Right forelimb (tissue), 1 donor: ENCODE measurements at places on chromosomes 16 and 17.

GRCh38 chr17:2822358-2822757, 26.1 kb downstream of the RAP1GAP2 start:
- no peak for DNase-seq

DNA sequence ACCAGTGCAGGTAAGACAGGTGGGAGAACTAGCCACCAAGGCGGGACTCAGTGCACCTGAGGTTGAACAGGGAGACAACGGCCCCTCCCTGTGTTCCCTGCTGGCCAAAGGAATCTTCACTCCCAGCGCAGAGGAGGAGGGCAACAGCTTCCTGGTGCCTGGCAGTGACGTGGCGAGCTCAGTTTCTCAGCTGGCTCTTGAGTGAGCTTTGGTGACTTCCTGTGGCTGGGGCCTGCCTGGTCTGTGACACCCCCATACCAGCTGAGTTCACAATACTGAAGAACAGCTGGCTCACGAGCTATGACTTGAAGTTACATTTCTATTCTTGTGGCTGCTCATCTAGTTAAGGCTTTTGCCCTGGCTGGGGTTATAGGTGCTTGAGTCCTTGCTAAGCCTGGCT, 26.1 kb downstream of the WNT9B start:
- no peak for DNase-seq

- DNase-seq, result no peak
These were observed 387 bp downstream of the MSI2 start for GRCh38 chr17:57256708-57257112.

DNA sequence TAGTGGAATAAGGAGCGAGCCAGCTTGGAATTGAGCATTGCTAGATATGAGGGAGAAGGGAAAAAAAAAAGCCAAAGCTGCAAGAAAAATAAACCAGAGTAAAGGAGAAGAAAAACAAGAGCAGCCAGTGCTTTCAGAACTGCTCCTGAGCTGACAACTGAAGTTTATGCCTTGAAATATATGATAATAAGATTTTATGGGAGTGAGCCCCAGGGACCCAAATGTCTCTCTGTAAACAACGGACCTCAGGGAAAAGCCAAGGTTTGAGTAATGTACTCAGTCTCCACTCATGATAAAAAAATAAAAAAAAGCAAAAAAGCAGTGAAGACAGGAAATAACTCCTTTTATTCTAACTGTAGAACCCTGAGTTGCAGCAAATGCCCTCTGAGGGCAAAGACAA, 132.6 kb downstream of the SNX11 start:
- no peak for DNase-seq

DNA sequence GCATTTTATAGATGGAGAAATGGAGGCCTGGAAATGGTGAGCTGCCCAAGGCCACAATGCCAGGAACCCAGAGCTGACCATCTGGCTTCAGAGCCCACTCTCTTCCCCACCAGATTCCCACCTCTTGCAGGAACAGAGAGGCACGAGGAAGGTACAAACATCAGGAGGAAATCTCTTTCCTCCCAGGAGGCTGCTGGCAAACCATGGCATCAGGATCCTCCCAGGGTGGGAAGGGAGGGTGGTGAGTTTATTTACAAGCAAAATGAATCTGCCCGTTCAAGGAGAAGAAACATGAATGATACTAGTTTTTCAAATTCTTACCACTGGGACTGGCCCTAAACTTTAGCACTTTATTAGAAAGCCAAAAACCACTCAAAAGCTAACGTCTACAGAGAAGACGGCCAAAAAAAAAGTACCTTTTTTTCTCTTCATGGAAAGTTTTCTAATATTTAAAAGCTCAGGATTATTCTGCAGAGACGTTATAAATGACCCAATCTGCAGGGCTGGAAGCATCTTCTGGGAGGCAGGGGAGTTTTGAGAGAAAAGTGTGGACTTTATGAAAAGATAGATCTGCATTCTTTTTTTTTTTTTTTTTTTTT, 79.1 kb downstream of the NXN start:
- no peak for DNase-seq

GRCh38 chr17:80696964-80697363, 152.3 kb downstream of the RPTOR start:
- DNase-seq, result no peak

DNA sequence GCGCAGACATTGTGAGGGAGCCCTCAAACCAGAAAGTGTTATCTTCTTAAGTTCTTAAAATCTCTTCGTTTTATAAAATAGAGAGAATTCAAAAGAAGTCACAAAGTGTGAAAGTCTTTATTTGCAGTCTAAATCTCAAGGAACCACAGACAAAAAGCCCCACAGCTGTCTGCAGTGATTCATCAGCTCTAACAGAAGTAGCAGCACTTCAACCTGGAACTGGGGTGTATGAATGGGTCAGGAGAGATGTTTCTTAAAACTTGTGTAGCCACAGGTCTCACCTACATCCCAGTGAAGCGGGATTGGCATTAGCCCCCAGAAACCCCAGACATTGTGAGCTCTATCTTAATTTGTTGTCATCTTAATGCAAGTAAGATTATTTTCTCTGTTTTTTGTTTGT, 61.1 kb downstream of the CDYL2 start:
- no peak for DNase-seq

DNA sequence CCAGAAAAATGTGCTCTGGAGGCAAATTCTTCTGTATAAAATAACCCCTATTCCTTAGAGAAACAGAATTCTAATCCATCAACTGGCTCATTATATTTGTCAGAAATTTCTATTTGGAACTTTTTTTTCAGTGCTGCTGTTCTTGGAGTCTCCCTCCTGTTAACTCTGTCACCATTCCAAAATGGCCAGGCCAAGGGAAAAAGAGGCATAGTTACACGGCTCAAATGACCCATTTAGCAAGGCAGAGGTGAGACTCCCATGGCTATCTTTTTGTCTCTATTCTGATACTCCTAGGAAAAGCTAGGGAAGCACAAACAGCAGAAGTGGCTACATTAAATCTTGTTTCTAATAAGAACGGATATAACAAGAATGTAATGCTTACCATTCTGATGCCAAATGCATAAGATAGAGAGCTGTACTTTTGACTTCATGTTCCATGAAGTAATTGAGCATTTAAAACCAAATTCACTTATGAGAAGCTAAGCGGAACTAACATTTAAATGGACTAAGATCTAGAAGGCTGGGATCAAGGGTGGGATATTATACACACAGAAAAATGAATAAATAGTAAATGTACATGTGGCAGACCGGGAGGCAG, 64.4 kb upstream of the CORO6 start:
- no peak for DNase-seq

GRCh38 chr17:73772107-73772705, 128.0 kb upstream of the SDK2 start:
- no peak for DNase-seq

DNA sequence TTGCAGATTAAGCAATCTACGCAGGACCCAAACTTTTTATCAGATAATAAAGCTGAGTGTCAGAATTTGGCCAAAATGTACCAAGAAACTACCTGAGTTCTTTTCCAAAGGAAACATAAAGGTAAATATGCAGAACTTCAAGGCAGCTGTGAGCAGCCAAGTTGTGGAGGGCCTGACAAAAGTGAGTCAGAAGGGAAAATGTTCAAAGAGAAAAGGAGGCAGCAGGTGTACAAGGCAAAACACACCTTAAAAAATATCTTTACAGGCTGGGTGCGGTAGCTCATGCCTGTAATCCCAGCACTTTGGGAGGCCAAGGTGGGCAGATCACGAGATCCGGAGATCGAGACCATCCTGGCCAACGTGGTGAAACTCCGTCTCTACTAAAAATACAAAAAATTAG, 7.0 kb upstream of the KANSL1 start:
- no peak for DNase-seq

GRCh38 chr17:73549841-73550430, 94.3 kb downstream of the SDK2 start:
- DNase-seq, result no peak

- DNase-seq, result no peak
These were observed 13.8 kb downstream of the CTRL start for GRCh38 chr16:67917852-67918236.

DNA sequence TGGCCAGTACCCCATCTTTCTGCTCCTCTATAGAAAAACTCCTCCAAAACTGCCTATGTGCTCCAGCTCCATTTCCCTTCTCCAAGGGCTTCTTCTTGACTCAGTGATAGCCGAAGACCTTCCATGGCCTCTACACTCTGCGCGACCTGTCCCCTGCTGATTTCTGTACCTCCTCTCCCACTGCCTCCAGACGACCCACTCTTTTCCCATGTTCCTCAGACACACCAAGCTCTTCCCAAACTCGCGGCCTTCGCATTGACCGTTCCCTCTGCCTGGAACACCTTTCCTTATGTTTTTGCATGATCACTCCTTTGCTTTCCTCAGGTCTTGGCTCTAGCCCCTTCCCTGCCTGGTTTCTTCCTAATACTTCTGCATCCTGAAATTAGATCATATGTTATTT, 255.6 kb upstream of the SDK2 start:
- DNase-seq, result no peak

GRCh38 chr17:57866319-57866718, 16.5 kb upstream of the MRPS23 start:
- no peak for DNase-seq

GRCh38 chr17:18042983-18043382, 3.8 kb downstream of the GID4 start:
- DNase-seq, result no peak

DNA sequence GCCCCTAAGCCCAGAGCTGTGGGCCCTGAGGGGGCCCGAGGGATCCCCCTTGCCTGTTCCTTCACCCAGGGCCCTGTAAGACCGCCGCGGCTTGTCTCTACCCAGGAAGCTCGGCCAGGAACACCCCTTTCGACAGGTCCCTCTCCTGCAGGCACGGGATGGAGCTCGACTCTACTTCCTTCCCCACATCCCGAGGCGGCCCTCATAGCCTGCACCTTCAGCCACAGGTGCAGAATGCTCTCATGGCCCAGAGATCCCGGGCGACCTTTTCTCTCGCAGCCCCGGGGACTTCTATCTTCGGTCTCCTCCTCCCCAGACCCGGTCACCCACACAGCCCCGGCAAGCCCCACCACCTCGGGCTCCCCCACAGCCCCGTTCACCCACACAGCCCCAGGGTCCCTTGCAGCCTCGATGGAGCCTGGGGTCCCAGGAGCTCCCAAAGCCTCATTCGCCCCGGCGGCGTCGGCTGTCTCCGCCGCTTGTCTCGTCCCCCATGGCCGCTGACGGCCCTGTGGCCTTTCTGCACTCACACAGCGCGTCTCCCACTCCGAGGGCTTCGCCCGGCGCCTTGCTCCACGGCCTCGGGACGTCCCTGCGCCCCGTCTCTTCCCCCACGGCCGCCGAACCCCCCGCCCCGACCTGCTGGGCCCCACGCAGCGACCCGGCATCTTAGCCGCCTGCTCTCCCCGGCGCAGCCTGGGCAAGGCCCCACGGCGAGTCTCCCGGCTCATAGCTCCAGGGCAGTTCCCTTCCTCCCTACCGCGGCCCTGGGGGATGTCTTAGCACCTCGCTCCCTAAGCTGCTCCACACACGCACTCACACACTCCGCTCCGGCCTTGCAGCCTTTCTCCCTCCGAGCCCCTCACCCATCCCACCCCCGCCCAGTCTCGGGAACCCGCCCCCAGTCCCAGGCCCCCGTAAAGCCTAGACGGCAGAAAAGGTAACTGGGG, 650 bp downstream of the KIAA0753 start:
- DNase-seq, result no peak

- DNase-seq, result no peak
These were observed 69.2 kb downstream of the MAP2K4 start for GRCh38 chr17:12089809-12090384.

DNA sequence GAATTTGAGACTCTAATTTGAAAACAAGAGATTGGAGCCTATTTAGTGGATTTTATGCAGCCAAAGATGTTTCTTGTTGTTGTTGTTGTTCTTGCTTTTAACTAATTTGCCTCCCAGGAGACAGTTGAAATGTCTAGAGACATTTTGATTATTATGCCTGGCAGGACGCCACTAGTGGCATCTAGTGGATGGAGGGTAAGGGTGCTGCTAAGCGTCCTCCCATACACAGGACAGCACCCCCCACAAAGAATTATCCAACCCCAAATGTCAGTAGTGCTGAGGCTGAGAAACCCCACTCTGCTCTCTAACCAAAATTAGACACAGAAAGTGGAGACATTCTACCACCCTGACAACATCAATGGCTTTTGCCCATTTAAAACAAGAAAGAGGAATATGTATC, 15.4 kb upstream of the HSBP1 start:
- no peak for DNase-seq

DNA sequence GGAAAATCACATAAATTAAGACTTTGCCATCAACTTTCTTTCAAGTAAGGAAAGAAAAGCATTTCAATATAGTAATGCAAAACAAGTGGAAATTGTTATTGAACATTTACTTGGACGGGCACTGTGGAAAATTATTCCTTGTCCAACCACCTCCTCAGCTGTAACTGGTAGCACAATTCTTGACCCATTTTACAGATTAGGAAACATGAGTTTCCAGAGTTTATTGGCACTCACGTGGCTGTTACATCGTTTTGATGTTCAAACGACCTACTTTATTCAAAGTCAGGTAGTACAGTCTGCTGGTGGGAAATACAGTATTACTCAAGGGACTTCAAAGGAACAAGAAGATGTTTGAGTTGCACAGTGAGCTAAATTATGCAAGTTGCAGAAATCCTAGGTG, 866 bp upstream of the PCTP start:
- DNase-seq, result no peak

GRCh38 chr17:80071116-80071841, 30.1 kb upstream of the GAA start:
- DNase-seq, result no peak

DNA sequence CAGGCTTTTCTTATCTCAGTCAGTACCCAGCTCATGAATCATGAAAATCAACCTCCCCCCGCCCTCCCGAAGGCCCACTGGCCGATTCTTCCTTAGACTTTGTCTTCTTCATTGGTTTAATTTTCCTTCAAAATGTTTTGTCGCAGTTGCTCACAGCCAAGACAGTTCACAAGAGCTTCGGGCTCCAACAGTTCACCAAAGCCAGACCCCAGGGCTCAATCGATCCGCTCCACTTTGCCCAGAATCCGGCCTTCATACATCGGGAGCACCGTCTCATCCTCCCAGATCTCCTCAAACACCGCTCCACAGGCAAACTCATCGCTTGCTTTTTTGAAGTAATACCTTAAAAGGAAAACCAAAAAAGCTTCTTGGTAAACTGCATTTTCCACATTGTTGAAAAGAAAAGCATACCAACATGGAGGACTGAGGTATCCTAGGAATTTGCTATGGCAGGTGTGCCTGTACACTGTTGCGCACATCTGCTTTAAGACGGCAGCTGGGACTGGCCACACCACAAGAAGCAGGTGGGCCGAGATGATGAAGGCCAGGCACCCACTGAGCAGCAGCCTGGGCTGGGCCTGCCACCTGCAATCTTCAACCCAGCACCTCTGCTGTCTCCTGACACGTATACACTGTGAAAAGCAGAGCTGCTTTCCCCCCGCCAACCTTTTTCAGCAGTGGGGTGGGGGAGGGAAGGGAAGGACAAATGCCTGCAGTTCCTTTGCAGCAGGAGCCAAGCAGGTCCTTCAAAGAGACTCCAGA, 31.5 kb downstream of the AXIN2 start:
- DNase-seq, result no peak

- no peak for DNase-seq
These were observed 1.2 kb upstream of the SHISA9 start for GRCh38 chr16:12900156-12900555.

DNA sequence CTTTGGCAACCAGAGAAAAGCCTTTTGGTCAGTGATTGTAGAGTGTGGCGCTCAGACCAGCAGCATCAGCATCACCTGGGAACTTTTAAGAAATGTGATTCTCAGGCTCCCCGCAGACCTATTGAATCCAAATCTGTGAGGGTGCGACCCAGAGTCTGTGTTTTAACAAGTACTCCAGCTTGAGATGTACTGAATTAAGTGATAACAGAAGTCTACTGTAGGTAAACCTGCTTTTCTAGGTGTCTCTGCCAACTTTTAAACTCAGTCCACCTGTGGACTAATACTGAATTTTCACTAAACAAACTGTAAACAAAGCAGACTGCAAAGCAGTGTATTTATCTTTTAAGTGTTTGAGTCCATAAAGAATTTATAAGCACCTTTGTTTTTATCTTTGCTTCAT, 43.6 kb downstream of the NUP93 start:
- no peak for DNase-seq
